ENCODE measurements at places on chromosomes 11 and 22.
A peak's percentile ranks its signal among the peaks of the same experiment; 100 is the strongest.

DNA sequence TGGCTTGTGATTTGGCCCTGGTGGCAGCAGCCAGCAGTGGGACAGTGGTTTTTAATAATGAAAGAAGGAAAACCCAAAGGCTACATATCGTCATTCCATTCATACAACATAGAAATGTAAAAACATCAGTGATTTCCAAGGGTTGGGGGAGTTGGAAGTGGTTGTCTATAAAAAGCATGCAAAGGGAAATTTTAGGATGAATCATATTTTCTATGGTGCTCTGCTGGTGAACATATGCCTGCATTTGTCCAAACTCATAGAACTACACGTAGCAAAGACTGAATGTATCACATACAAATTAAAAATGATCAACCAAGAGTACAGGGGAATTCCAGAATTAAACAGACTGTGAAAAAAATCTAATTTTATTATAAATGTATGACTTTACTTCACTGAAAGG is 11.1 kb downstream of the OR5B3 start:
- DNase-seq, result no peak

GRCh38 chr11:112016765-112017376 is 8.3 kb upstream of the DLAT start:
- no peak for DNase-seq

- no peak for DNase-seq
Measured at GRCh38 chr11:2652333-2653197, 47.2 kb downstream of the KCNQ1OT1 start.

GRCh38 chr22:49446759-49447710 is 380.6 kb downstream of the BRD1 start:
- peak; percentile 16 for DNase-seq

DNA sequence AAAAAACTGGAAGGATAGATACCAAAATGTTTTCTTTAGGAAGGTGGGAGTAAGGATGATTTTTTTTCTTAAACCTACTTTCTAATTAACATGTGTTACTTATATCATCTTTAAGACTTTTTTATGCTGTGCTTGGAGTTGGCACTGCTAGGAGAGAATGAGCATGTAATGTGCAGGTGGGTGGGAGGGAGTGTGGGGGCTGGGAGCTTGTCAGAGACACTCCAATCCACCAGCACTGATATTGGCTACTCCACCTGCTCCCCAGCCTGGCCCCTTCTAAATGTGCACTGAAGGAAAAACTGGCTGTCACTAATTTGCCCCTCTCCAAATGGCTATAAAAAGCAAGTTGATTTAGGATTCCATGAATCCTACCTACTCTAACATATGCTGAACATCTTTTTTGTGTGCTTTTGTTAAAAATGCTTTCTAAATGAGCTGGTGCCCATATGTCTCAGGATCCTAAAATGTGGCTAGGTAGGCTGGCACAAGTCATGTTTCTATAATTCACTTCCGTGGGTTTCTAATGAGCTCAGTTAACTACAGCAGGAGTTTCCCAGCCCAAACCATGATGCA is 44.3 kb upstream of the BMAL1 start:
- no peak for DNase-seq

GRCh38 chr11:9015677-9016076 is 11.9 kb upstream of the NRIP3 start:
- DNase-seq, result peak; percentile 45

GRCh38 chr11:575313-575995 is 816 bp upstream of the PHRF1 start:
- no peak for DNase-seq

GRCh38 chr11:31558001-31558400 is 48.4 kb downstream of the ELP4 start:
- no peak for DNase-seq

- DNase-seq, result peak; percentile 53
Measured at GRCh38 chr22:32050678-32051515, 7.8 kb downstream of the SLC5A1 start.

GRCh38 chr11:122619757-122620156 is 35.8 kb upstream of the UBASH3B start:
- no peak for DNase-seq

DNA sequence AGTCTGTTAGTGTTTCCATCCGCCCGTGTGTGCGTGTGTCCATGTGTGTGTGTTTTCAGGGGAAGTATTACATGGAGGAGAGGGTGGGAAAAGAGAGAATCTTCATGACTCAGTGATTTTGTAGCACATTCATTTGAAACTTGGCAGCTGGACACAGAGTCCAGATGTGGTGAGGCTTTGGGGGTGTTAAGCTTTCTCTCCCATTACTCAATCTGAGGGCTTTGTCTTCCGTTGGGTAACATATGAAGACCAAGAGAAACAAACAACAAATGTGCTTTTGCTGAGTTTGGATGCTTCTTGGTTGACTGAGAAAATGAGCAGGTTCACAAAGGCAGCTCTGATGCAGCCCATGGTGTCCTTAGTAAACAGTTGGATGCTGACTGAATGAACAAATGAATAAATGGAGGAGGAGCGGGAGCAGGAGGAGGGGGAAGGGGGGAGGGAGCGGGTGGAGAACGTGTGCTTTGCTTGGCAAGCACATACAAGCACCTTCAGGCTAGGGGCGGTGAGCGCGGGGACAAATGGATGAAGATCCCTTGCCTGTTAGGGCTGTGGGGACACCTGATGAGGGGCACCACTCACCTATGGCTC is 104.3 kb downstream of the ST3GAL4 start:
- no peak for DNase-seq

DNA sequence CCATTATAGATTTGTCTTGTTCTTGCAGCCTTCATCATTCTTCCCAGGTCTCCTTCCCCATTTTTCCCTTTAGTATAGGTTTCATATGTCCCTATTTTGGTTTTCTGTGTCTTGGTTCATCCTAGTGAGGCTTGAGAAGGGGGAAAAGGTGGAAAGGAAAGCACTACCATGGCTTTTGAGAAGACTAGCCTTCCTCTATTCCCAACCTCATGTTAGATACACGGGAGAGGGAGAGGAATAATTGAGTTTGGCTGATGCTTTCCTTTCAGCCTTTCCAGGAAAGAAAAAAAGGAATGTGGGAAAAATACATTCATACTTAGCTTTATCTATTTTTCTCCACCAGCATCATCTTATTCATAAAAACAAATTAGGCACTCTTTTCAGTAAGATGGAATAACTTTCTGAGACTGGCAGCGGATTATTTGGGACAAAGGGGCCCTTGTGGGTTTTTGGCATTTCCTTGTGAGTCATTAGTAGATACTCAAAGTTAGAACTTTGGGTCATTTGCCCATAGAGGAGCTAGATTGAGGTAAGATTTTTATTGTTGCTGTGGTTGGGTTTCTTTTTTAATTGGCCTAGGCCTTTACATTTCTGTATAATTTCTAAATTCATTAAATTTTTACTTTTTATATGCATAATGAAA is 23.8 kb downstream of the CAPRIN1 start:
- no peak for DNase-seq

- no peak for DNase-seq
Measured at GRCh38 chr11:77250881-77251640, 50.4 kb downstream of the GDPD4 start.

DNA sequence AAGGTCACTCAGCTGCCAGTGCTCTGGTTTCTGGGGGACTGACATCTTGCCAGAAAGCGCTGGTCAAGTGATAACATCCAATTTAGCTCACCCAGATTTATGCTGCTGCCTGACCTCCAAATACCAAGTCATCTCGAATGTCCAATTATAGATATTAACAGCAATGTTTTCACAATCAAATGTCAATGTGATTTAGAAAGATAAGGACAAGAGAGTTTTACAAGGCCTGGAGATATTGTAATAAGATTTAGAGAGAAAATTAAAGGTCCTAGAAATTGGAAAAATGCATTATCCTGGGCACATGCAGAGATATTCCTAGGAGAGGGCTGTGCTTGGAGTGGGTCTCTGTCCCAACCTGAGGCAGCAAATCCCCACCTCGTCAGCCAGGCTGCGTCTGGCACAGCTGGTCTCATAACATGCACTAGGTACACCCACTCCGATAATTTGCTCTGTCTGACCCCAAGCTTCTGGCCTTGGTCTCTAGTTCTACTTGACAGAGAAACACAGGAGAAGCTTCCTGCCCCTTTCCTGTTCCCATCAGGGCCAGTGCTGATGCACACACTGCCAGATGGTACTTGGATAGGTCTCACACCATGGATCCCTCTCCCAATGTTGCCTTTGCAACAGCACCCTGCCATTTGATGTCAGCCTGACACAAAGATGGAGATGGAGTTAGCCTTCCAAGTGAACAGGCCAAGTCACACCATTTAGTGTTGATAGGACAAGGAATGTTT is 28.6 kb downstream of the USH1C start:
- DNase-seq, result no peak

DNA sequence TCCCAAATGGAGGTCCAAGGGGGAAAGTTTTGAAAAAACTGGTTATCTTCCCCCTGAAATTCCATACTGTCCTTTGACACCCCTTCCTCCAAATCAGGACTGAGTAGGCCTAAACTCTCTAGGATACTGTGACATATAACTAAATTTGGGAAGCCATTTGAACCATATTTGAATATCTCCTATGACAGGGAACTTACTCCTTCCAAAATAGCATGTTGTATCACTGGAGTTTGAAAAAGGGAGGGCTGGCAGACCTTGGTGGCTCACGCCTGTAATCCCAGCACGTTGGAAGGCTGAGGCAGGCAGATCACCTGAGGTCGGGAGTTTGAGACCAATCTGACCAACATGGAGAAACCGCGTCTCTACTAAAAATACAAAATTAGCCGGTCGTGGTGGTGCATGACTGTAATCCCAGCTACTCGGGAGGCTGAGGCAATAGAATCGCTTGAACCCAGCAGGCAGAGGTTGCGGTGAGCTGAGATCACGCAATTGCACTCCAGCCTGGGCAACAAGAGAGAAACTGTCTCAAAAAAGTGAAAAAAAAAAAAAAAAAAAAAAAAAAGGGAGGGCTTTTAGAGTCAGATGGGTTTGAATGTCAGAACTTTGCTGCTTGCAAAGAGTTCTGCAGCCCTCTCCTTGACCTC is 42.4 kb downstream of the PIK3C2A start:
- no peak for DNase-seq

DNA sequence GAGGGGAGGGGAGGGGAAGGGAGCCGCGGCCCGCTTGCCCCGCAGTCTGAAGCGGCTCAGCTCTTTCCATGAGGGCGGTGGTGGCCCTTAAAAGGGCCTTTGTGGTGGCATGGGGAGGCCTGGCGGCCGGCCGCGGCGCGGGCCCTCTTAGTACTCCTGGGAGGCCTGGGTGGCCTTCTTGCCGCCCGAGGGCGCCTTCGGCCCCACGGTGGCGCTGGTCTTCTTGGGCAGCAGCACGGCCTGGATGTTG is 6.9 kb downstream of the DPAGT1 start:
- no peak for DNase-seq

DNA sequence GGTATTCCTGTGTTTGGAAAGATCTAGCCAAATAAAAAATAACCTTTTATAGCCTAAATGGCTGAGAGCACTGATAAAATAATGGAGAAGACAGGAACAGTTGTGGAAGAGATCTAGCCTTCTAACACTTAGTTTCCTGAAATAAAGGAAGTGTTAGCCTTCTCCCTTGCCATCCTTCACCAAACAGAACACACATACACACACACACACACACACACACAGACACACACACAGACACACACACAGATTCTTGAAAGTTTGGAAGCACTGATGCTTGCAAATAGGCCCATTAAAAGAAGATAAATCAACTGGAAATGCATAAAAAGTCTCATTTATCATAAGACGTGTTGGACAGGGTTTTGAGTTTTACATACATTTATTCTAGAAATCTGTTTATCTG is 37.5 kb downstream of the KIRREL3 start:
- DNase-seq, result no peak

GRCh38 chr22:50272044-50272802 is 2.0 kb upstream of the MAPK11 start:
- DNase-seq, result no peak

GRCh38 chr11:133228471-133229329 is 303.6 kb downstream of the OPCML start:
- no peak for DNase-seq

DNA sequence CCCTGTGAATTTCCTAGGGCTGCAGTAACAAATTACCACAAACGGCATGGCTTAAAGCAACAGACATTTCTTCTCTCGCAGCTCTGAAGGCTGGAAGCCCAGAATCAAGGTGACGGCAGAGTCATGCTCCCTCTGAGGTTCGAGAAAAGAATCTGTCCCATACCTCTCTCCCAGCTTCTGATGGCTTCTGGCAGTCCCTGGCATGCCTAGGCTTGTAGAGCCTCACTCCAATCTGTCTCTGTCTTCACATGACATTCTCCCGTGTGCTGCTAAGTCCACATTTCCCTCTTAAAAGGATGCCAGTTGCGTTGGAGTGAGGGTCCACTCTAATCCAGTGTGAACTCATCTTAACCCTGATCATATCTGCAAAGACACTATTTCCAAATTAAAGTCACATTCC is 116.2 kb downstream of the NECTIN1 start:
- DNase-seq, result no peak

DNA sequence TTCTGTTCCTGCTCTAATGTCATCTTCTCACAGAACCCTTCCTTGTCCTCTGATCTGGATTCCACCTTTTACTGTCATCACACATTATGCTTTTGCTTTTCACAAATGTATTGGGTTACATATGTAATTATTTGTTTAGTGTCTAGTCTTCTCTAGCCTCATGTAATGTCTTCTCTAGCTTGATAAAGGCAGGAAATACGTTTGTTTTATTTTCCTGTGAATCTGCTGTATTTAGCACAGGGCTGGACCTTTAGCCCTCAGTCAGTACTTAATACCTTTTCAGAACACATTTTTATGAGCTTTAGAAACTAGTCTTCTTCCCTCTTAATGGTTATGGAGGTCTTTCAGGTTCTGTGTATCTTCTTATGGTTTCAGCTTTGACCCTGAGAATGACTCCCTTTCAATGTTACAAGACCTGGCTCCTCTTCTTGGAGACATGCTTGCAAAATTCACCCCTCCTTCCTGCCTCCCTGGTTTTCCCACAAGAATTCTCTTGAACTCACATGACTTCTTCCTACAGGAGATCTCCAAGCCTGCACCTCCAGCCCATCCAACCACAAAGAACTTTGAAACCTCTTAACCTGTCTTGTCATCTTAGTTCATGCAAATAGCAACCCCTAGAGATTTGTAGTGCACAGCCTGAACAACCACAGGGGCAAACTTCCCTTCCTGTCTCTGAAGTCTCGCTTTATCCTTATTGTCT is 132.7 kb upstream of the DDI1 start:
- no peak for DNase-seq

DNA sequence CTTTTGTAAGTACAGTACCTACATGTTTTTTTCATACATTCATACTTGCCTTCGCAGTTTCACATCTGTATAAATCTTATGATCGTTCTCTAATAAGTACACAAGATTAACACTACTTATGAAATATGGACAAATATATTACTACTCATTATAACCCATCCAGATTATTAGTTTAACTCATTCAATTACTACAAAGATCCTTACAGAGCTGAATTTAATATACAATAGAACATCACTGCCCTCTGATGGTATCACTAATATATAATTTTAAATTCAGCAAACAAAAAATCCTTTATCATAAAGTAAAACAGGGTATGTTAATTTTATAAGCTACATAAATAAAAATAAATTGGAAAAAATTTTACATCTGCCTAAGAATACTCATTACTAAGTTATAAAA is 7.4 kb downstream of the SVIP start:
- no peak for DNase-seq

GRCh38 chr11:32840587-32840986 is 10.9 kb downstream of the PRRG4 start:
- no peak for DNase-seq
